ENCODE measurements at places on chromosomes 5 and 9.

DNA sequence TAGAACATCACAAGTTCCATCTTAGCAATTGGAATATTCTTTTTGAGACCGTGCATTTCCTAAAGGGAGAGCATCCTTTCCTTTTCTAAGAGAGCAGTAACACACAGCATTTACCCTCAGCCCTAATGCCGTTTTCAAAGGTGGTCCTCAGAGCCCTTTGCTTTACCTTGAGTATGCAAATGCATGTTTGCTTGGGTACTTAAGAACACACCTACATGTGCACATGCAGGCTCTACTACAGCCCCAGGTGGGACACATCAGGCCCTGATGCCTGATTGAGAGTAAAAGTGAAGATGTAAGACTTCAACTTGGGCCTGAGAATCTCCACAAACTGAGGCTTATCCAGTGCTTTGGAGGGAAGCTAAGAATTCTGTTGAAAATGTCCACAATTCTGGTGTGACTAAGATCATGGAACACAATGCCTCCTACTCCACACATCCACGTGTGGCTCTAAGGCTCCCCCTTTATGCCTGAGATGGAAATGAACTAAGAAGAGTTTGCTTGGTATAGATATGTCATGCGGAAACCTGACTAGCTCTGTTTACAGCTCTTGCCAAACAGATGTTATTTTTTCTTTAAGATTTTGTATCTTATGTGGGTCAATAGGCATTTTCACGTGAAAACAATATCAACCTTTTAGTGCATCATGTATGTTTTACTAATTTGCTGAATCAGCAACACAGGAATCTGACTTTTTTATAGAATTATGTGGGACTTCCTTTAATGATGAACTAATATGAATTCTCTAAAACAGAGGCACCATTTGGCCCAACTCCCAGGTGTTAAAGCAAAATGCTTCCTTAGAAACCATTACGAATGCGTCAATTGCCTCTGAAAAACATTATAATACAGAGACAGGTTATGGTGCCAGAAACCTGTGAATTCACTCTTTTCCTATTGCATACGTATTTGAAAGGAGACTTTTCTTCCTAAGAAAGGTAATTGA lies 48.9 kb upstream of the SLC2A8 start:
- no peak for DNase-seq

DNA sequence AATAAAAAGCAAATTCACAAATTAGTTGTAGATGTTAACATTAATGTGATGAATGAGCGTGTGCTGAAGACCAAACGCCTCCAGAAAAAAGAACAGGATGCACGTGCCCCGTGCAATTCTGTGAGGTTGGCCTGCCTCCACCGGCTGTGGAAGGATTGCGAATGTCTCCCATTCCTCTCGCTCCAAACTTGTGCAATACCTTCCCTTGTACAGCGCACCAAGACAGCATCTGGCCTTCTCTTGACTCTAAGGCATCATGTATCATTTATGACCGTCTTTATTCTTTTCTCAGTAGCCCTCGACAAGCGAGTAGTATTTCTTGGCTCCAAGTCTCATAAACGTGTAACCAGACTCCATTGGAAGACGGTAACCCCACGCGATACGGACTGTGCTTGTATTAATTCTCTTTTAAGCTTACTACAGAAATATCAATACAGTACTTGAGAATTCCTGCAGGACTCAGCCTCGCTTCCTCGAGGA lies 1.5 kb upstream of the TESK1 start:
- DNase-seq = peak; percentile 28

DNA sequence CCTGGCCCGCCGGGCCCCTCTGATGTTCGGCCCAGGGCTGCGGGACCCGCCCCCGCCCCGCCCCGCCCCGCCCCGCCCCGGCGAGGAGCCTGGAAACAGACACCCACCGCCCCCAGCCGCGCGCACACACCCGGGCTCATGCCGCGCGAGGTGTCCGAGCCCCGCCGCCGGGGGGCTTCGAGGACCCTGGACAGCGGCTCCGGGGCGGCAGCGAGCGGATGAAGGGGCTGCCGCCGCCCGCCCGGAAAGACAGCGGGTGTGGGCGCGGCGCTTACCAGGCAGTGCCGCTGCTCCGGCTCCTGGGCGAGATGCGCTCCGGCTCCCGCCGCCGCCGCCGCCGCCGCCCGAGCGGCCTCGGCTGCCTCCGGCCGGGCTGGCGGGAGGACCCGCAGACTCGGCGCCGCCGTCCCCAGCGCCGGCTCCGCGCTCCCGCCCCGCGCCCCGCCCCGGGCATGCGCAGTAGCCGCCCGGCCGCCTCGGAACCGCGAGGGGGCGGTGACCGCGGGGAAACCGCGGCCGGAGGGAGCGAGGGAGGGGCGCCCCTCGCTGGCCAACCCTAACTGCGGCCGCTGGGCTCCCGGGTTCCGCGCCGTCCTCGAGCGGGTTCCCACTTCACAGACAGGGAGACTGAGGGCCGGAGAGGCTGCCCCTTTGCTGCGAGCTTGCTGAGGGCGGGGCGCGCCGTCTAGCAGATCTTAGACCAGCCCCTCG lies at the start of gene GPRIN1:
Gene GPRIN1, minus strand, starts transcription at position 433 of the 711 bp plus-strand sequence. CDS start 10,322 bp downstream, outside the sequence.
- peak; percentile 58 for DNase-seq

- no peak for DNase-seq
These were observed 11.8 kb upstream of the EXOC3 start for GRCh38 chr5:431001-431710.

GRCh38 chr5:80035839-80036238 lies 691 bp downstream of the THBS4 start:
- no peak for DNase-seq

- no peak for DNase-seq
These were observed 36.4 kb downstream of the NXNL2 start for GRCh38 chr9:88571419-88571818.

- DNase-seq = no peak
These were observed 65.6 kb upstream of the SGCD start for GRCh38 chr5:156261275-156261939.
